ENCODE measurements at places on chromosomes 1 and 21. TPM values are rescaled to one million over a fixed set of nuclear protein-coding genes. Genes with fewer than 3 reads are reported as not detected.

- no peak for DNase-seq
Observed at GRCh38 chr1:228234921-228235320, 27.1 kb downstream of the OBSCN start.

The ZNF593OS gene
- total RNA-seq: not detected

The CRP gene
- total RNA-seq: 0.17 TPM

GRCh38 chr1:26535201-26535600 lies 5.6 kb downstream of the RPS6KA1 start:
- DNase-seq: no peak

The MGST3 gene
- total RNA-seq: 257 TPM

DNA sequence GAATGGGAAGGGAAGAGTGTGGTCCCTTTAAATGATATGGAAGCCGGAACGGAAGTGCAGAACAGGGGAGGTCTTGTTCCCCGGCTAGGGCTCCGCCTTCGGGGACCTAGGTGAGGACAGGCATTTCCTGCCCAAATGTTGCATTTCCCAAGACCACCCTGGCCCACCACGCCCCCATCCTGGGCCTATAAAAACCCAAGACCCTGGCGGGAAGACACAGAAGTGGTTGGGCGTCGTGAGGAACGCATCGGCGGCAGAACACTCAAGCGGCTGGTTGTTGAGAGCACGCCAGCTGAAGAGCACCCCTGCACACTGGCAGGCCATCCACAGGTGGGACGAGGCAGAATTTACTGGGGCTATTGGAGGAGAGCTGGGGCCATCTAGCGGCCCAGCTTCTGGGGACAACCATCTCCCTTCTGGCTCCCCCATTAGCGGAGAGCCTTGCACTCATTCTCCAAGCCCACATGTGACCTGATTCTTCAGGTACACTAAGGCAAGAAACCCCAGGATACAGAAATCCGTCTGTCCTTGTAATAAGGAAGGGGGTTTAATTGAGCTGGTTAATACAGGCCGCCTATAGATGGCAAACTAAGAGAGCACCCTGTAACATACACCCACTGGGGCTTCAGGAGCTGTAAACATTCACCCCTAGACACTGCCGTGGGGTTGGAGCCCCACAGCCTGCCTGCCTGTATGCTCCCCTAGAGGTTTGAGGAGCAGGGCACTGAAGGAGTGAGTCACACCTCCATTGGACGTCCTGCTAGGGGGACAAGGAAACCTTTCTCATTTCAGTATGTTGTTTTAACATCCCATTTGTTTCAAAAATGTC lies 1327.9 kb downstream of the BRINP3 start:
- DNase-seq: no peak

GRCh38 chr1:246506674-246507481 lies at the start of gene SMYD3:
Gene SMYD3 (minus strand): TSS chr1:246507279.
- peak; percentile 90 for DNase-seq

The PIGV gene
- 15.2 TPM for total RNA-seq

The DCST2 gene
- total RNA-seq: 0.11 TPM

GRCh38 chr1:63887809-63888208 lies 114.0 kb downstream of the ROR1 start:
- DNase-seq: no peak

DNA sequence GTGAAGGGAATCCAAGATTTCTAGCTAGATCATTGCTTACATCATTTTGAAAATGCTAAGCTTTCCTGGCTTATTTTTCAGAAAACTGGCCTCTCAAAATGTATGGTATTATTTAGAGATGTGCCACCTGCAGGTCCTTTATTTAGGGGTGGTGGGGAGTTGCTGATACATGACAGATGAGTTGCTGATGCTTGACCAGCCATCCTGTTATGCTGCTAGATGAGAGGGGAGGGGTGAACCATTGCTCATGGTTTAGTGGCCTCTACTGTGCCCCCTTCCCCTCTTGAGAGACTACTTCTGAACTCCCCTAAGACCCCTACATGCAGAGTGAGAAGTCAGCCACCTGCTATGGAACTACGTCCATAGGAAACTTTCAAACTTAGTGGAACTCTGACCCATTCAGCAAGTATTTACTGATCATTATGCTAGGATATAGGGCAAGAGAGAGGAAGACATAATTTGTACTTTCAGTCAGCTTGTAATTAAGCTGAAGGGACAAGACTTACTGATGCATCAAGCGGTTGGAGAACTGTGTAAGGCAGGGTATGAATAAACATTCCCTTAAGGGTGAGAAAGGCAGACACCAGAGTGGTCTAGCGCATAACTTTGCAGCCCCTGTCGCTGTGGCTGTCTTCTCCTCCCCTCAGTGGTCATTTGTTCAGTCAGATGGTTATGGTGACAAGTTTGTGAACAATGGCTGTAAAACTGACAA lies 34.6 kb downstream of the SLAMF6 start:
- DNase-seq: no peak

DNA sequence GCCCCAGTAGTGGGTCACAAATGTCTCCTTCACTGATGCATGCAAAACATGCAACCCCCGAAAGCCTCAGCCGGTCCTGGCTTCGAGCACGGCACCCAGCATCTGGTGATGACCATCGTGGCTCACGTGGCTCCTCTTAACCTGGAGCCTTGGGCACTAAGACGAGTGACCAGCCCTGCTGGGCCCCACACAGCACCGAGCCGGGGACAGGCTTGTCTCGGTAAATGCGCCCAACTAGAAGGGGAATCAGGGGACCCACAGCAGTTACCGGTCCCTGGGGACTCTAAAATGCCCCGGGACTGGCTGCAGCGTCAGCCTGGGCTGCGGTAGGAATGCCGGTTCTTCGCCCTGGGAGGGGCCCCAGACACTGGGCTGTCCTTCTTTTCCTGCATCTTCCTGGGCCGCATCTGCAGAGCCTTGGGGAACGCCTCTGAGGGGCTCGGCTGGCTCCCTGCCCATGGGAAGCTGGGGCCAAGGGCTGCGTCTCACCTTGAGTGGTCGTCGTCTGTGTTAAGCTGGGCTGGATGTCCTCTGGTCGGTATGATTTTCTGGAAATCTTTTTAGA lies 13.1 kb upstream of the TTC34 start:
- DNase-seq: no peak

The CD247 gene
- not detected for total RNA-seq

DNA sequence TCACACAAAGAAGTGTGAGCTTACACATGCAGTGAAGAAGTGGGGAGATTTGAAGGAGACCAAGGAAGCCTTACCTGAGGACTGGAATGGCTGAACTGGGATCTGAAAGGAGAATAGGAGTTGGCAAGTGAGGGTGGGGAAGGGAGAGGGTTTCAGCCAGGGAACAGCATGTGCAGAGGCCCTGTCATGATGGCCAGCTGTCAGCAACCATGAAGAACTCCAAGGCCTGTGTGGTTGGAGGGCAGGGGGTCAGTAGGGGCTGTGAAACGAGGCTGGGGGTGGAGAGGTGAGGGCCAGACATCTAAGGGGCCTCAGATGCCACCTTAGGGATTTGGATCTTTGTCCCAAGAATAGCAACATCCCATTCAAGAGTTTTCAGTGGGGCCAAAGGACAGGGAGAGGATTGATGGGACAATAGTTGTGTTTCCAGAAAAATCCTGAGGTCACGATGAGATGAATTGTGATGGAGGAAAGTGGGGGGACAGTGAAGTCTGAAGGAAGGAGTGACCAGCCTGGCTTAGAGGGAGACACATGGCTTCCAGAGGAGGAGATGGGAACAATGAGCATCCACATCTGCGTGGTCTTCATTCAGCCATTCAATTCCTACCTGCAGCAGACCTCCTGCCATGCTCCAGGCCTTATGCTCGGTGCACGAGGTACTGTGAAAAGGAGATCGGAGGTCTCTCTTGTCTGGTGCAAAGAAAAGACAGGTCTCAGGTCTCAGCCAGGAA lies 187.6 kb downstream of the MATN1 start:
- peak; percentile 82 for DNase-seq

DNA sequence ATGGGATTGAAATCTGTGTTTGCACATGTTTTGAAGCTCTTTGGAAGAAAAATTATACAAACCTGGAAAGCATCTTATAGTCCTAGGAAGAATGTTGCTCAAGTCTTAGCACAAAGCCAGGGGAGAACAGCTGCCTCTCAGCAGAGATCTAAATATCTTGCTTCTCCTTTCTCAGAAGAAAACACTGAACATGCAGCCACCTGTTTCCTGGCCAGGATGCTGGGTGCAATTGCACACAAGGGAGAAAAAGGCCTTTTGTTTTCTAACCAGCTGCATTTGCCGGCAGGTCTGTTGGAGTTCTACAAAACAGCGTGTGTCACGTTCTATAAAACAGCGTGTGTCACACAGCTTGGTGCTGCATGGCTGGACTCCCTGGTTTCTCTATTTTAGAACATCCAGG lies 259.6 kb upstream of the PLD5 start:
- DNase-seq: no peak

DNA sequence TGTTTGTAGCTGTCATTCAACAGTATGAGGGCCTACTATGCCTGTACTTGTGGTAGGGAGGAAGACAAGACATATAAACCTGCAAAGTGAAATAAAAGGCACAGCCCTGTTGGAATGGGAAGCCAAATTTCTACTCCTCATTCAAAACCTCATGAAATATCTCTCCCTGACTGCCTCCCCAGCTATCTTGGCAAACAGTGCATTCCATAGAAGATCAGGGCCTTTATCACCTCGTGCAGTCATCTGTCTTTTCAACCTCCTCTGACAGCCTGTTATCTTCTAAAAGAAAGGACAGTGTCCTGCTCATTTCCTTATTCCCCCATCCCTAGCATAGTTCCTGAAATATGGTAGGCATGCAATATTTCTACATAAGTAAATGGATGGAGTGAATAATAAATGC lies 71.0 kb downstream of the SH3GLB1 start:
- no peak for DNase-seq

DNA sequence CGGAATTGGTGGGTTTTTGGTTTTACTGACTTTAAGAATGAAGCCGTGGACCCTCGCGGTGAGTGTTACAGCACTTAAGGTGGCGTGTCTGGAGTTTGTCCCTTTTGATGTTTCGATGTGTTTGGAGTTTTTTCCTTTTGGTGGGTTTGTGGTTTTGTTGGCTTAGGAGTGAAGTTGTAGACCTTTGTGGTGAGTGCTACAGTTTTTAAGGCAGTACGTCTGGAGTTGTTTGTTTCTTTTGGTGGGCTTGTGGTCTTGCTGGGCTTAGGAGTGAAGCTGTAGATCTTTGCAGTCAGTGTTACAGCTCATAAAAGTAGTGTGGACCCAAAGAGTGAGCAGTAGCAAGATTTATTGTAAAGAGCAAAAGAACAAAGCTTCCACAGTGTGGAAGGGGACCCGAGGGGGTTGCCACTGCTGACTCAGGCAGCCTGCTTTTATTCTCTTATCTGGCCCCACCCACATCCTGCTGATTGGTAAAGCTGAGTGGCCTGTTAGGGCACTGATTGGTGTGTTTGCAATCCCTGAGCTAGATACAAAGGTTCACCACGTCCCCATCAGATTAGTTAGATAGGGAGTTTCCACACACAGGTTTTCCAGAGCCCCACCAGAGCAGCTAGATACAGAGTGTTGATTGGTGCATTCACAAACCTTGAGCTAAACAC lies 20.9 kb downstream of the HENMT1 start:
- DNase-seq: no peak

GRCh38 chr1:157819896-157820295 lies at the start of gene FCRL1:
Gene FCRL1 (minus strand): TSS chr1:157820120. CDS start chr1:157820037, 83 bp downstream.
- no peak for DNase-seq

GRCh38 chr1:55033265-55033614 lies 6.1 kb upstream of the PCSK9 start:
- DNase-seq: no peak
